Tracheal epithelial cell (primary cell): ENCODE measurements at places on chromosomes 12 and 14. TPM values are rescaled to one million over a fixed set of nuclear protein-coding genes. Genes with fewer than 3 reads are reported as not detected.

Gene ACOT2
- total RNA-seq = 7.9 and 8.9 TPM in 2 replicates

Gene KLRC4
- total RNA-seq = not detected in 2 replicates

Gene AMIGO2
- total RNA-seq = 62.2 and 103 TPM in 2 replicates

Gene DPPA3
- not detected in 2 replicates for total RNA-seq

Gene RND1
- total RNA-seq = 0.43 and 7.5 TPM in 2 replicates

Gene KRT6B
- 310 and 1,936 TPM in 2 replicates for total RNA-seq

Gene GLS2
- 3.1 and 11.3 TPM in 2 replicates for total RNA-seq

Gene FGF6
- total RNA-seq = not detected in 2 replicates

Gene ZBTB42
- 10.4 and 10.8 TPM in 2 replicates for total RNA-seq

Gene GPX2
- 2.2 and 4.3 TPM in 2 replicates for total RNA-seq

Gene SERPINA10
- total RNA-seq = not detected in 2 replicates

Gene KRT80
- total RNA-seq = 8.3 and 11.8 TPM in 2 replicates

Gene PTPRB
- 0.21 and 2.2 TPM in 2 replicates for total RNA-seq

Gene DCN
- total RNA-seq = 1.1 and 50.1 TPM in 2 replicates
